ENCODE measurements at places on chromosomes 5 and 9.

DNA sequence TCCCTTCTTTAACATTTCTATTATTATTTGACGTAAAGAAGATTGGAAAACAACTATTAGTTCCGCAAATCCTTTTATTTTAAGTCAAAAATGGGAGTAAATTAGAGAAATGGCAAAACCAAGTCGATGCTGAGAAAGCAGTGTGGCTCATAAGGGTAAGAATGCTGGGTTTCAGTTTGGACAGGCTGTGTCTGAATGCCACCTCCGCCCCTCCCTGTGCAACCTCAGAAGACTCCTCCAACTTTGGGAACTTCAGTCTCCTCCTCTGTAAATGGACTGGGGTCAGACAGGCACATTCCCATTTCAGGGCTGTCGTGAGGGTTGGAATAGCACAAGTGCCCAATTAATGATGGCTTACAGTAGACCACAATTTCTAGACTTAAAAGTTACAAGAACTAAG is 154.0 kb downstream of the GABBR2 start:
- DNase-seq, result no peak

- DNase-seq, result no peak
These were observed 220.2 kb upstream of the DMRT1 start for GRCh38 chr9:621201-621855.

DNA sequence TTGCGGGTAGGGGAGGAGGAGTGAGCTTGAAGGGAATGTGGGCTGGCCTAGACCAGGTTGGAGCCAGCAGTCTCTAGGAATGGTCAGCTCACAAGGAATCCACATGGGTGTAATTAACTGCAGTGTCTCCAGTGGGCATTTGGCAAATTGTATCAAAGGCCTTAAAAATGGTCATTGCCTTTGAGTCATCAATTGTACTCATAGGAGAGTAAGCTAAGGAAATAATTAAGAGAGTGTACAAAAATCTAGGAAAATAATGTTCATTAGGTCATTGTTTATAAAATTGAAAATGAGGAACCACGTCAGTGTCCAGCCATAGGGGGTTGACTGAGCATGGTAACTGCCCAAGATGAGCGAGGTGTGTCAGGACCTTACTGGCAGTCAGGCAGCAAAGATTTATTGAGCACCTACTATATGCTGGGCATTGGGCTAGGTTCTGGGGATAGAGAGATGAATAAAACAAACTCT is 29.8 kb upstream of the RPL26L1 start:
- DNase-seq, result no peak

DNA sequence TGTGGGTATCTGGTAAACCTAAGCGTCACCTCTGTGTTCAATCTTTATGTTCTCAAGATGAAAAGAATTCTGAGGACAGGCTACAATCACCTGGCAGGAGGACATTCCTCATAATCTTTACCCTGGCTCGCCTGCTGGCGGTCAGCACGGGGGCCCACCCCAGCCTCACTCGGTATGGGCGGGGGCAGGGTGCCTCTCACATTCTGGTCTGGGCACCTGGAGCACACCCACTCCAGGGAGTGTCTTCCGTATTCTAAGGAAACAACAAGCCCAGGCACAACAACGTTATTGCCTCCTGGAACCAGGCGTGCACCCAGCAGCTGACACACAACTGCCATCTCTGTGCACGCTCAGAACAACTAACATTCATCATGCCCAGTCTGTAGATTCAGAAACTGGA is 179.8 kb downstream of the ROR2 start:
- no peak for DNase-seq

DNA sequence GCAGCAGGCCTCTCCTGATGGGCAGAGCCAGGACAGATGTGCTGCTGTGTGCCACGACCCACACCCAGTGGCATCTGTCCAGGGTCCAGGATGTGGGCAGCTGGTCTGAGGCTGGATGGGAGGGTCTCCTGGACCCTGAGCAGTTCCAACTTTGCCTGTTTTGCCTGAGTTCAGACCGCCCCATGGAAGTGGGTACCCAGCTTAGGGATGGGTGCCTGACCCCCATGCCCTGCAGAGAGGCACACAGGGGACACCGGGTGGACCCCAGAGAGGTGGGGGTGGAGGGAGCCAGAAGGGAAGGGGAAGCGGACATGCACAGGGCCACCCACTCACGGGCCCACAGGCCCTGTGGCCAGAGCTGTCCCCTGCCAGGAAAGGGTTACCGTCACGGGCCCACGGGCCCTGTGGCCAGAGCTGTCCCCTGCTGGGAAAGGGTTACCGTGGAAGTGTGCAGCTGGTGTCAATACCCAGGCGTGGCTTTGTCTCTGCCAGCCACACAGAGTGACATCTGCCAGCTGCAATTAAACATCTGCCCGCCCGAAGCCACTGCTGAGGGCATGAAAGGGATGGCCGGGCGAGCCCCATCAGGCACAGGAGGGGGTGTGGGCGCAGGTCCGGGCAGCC is 50.0 kb downstream of the NACC2 start:
- DNase-seq, result no peak

DNA sequence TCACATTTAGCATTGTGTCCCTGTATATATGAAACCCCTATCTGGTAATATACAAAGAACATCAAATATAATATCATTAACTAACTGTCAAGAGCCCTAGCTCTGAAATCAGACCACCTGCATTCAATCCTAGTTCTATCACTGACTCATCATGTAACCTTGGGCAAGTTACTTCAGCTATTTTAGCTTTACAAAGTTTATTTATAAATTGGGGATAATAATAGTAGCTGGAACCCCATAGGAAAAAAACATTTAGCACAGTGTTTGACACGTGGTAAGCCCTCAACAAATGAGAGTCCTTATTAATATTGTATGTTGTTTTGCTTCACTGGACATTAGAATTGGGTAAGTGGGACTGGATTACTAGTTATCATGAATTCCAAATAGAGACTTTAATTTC is 157.5 kb downstream of the EBF1 start:
- DNase-seq, result no peak

DNA sequence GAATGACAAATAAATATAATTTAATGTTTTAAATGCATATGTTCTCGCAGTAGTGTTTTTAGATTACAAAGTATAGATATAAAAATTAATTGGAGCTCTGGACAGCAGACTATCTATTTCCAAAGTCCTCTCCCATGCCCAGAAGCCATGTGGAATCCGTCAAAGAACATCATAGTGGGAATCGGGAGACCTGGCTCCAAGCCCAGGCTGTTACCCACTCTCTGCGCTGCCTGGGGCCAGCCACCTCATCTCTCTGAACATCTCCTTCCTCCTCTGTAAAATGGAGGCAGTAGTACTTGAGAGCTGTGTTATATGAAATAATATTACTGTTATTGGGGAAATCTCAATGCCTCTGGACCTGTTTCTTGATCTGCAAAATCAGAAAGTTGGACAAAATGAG is 58.1 kb upstream of the SLC30A5 start:
- DNase-seq, result no peak

DNA sequence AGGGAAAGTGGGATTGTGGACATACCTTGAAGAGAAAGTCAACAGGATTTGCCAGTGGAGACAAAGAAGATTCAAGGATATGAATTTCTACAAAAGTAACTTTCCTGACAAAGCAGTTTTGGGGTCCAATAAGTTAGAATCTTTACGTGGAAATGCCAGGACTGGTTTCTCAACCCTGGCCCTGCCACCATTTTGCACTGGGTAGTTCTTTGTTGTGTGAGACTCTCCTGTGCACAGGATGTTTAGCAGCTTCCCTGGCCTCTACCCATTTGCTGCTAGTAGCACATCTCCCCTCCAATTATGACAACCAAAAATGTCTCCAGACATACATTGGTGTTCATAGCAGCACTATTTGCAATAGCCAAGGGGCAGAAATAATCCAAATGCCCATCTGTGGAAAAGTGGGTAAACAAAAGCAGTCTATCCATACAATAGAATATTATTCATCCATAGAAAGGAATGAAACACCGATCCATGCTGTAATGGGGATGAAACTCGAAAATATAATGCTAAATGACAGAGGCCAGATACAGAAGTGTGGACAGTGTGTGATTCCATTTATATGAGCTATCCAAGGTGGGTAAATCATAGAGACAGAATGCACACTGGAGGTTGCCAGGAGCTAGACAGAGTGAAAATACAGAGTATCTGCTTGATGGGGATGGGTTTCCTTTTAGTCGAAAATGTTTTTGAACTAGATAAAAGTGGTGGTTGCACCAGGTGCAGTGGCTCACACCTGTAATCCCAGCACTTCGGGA is 91.4 kb downstream of the NSUN2 start:
- no peak for DNase-seq

DNA sequence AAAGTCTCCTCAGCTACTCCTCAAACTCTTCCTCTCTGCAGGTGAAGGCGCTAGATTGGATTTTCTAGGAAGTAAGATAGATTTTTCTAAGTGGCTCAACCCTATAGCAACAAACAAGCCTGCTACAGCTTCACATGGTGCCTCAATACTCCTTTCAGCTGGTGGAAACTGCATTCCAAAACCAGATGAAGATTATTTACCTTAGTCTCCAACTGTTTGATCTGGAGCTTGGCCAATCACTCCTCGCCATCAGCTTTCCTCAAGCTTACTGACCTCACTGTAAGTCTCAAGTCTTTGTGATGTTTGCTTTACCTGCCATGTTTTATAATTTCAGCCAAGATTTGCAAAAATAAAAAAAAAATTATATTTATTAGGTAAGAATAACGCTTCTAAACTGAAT is 622.4 kb downstream of the CHSY3 start:
- DNase-seq, result no peak

GRCh38 chr5:109908366-109908765 is 218.6 kb downstream of the MAN2A1 start:
- DNase-seq, result no peak

DNA sequence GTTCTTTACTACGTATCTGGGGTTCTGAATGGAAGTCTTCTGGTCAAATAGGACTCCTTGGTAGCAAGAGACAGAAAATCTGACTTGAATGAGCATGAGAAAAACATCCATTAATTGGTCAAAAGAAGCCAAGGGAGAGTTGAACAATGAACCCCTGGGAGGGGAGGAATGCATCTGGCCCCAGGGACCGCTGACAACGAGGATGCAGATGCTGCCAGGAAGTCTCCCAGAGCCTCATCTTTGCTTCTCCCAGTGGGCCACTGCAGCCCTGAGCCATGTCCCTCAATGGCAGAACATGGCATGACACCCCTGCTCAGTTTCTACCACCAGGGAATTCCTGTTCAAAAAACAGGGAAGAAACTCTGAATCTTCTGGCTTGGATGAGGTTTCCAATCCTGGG is 50.5 kb upstream of the ICE1 start:
- DNase-seq, result no peak

GRCh38 chr5:58040044-58040443 is 419.8 kb downstream of the PLK2 start:
- DNase-seq, result no peak

DNA sequence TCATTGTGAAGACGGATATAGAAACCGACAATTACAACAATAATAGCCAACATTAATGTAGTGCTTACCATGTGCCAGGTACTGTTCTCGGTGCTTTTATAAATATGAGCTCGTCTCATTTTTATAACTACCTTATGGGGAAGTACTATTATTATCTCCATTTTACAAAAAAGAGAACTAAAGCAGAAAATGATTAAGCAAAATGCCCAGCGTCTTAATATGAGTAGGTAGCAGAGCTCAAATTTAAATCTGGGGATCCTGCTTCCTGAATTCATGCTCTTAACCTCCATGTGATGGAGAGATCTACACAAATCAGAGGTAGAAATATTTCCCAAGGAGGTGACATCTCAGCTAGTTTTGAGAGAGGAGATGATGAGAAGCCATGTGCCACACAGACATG is 256.9 kb downstream of the TRIM32 start:
- DNase-seq, result no peak

DNA sequence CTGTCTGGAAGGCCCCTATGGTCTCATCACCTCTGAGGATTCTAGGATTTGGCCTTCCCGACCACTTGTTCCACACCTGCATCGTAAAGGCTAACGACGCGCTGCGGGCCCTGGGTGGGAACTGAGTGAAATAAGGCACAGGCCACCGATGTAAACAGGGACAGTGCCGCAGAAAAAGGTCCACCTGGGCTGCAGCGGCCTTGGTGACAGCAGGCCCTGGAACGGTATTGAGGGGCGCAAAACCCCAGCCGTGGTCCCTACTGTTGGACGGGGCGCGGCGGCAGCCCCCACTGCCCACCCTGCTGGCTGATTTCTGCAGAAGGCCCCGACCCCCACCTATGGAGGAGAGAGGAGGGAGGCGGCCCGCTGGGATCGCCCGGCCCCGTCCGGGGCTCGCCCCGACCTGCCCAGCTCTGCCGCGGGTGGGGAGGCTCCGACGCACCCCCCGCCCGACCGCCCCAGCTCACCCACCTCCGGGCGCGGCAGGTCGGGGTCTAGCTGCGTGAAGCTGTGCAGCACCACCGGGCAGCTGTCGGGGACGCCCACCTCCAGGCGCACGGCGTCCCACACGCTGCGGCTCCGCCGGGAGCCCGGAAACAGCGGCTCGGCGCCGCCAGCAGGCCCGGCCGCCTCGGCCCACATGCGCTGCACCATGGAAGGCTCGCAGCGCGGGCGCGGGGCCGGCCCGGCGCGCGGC is 391 bp downstream of the RALGDS start:
- no peak for DNase-seq

DNA sequence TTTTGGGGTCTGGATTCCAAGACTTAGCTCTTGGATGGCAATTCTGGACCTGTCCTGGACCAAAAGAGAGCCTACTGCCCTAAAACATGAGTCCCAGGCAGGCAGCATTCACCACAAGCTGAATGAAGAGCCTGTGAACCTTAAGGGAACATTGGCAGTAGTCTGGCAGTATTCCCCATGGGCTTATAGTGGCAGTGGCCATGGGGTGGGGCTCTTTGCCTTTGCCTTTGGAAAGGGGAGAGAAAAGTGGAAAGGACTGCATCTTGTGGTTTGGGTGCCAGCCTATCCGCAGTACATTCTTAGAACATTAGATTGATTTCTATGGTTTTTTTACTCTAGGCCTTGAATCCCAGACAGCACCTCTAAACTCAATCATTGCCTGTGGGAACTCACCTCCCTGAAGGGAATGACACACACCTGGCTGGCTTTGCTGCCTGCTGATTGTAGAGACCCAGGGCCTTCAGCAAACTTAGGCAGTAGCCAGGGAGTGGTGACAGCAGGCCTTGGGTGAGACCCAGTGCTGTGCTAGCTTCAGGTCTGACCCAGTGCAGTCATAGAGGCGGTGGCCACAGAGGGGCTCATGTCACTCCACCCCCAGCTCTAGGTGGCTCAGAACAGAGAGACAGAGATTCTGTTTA is 216.3 kb downstream of the CETN3 start:
- no peak for DNase-seq

DNA sequence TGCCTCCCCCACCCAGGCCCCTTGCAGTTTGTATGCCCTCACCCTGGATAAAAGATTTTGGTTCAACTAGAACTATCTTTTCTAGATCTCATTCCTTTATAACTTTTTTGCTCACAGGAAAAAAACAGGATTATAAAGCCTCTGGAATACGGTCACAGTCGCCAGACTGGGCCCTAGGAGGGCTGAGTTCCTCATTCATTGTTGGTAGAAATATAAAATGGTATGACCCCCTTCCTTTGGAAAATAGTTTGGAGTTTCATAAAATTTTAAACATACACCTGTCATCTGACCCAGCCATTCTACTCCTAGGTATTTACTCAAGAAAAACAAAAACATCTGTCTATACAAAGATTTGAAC is 82.1 kb downstream of the HSD17B3 start:
- DNase-seq, result no peak

GRCh38 chr9:112081918-112082729 is 93.0 kb downstream of the SUSD1 start:
- no peak for DNase-seq

GRCh38 chr5:137575847-137576246 is 76.7 kb upstream of the SPOCK1 start:
- DNase-seq, result no peak
